ENCODE measurements at places on chromosomes 6 and 20.

DNA sequence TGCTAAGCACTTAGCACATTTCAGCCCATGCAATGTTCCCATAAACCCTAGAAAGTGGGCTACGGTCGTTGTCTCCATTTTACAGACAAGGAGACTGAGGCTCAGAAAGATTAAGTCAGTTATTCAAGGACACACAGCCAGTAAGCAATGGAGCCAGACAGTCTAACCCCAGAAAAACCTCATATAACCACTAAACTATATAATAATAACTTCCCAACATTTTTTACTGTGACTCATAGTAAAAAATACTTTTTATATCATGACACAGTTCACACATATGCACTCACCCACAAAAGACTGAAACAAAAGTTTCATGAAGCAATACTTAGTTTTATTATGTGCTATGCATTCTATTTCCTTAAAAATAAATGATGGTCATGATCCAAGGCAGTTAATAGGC is 66.2 kb upstream of the EYA2 start:
- H3K27me3 ChIP-seq, result peaks cover 8% of the 10 kb centered on the region
- H3K4me3 ChIP-seq, result no peak overlapping the region
- H3K4me1 ChIP-seq, result no peaks in the 10 kb centered on the region
- no peaks in the 10 kb centered on the region for H3K36me3 ChIP-seq

GRCh38 chr6:142302421-142303175 is 791 bp downstream of the ADGRG6 start:
- H3K27ac ChIP-seq, result no peak overlapping the region
- H3K27me3 ChIP-seq, result peaks cover 42% of the 10 kb centered on the region
- H3K4me3 ChIP-seq, result peak overlapping the region; percentile 77
- no peaks in the 10 kb centered on the region for H3K36me3 ChIP-seq

DNA sequence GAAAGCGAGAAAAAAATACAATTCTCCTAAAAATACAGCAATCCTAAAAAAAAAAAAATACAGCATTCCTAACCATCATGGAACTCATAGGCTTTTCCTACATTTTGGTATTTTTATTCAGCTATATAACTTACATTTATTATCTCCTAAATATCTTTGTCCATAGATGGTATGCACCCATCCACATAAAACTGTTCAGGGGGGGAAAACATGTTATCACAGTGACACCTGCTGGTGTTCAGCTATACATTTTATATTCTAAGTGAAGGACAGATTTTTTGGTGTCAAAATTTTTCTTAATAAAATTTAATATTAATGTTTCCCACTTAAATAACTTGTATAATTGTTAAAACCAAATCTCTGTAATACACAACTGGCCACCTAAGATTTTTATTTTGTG is 58.0 kb downstream of the BLOC1S5 start:
- no peak overlapping the region for H3K27ac ChIP-seq
- no peak overlapping the region for H3K4me3 ChIP-seq
- H3K4me1 ChIP-seq, result peaks cover 2% of the 10 kb centered on the region

DNA sequence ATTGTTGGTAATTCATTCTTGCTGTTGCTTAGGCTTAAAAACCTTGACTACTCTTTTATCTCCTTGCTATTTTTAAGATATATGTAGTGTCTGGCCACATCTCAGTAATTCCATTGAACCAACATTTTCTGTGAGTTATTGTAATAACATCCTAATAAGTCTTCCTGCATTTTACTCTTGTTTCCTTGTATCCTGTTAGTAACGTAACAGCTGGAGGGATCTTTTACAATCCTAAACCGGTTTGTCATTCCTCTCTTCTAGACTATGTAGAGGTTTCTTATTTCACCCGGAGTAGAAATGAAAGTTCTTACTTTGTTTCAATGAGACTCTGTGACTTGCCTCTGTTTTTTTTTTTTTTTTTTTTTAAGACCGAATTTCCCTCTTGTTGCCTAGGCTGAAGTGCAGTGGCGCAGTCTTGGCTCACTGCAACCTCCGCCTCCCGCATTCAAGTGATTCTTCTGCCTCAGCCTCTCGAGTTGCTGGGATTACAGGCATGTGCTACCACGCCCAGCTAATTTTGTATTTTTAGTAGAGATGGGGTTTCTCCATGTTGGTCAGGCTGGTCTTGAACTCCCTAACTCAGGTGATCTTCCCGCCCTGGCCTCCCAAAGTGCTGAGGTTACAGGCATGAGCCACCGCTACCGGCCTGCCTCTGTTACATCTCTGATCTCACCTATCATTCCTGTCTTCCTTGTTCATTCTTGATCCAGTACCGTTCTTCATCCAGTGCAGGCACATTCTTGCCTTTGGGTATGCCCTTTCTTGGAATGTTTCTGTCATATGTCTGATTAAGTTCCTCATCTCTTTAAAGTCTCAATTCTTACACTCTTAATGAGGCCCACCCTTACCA is 44.7 kb downstream of the NCOA3 start:
- peaks cover 34% of the 10 kb centered on the region for H3K4me1 ChIP-seq
- peaks cover 28% of the 10 kb centered on the region for H3K36me3 ChIP-seq
- H3K4me3 ChIP-seq, result no peak overlapping the region
- no peaks in the 10 kb centered on the region for H3K27me3 ChIP-seq
- no peak for DNase-seq

DNA sequence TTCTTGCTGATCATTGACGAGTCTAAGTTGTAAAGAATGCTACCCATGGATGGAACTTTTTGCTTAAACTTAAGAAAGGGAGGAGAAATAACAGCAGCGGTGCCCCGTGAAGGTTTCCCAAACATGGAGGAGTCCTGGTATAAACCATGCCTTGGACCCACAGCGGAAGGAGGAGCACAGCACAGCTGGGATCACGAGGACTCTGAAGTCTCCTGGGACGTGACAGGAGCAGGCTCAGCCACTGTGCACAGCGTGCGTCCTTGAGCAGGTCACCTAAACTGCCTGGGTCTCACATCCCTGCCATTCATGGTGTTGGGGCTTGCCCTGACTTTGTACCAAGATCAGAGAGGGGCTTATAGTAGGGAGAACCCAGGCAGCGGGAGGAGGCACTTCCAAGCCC is 56.1 kb upstream of the UNC93A start:
- no peak overlapping the region for H3K27ac ChIP-seq
- H3K4me3 ChIP-seq, result no peak overlapping the region

GRCh38 chr6:41584668-41585205 is 38.6 kb downstream of the FOXP4 start:
- H3K36me3 ChIP-seq, result no peaks in the 10 kb centered on the region
- H3K27ac ChIP-seq, result no peak overlapping the region
- DNase-seq, result no peak

DNA sequence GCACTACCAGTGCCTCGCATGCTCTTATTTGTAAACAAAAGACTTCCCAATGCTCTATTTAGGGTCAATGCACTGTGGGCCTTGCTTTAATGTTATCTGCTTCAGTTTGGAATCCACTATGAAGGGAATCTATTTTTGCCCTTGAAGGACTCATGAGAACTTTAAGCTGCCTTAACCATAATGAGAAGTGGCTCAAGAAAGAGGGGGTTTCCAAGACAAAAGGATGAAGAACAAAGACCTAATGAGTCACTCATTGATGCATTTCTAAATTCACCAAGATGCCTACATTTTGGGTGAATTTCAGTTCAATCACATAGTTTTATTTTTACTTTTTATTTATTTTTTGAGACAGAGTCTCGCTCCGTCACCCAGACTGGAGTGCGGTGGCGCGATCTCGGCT is 228.2 kb downstream of the LY86 start:
- H3K36me3 ChIP-seq, result no peaks in the 10 kb centered on the region
- H3K27me3 ChIP-seq, result peaks cover 9% of the 10 kb centered on the region
- peaks cover 12% of the 10 kb centered on the region for H3K4me1 ChIP-seq

- no peaks in the 10 kb centered on the region for H3K36me3 ChIP-seq
- no peak for DNase-seq
- no peaks in the 10 kb centered on the region for H3K4me1 ChIP-seq
- no peaks in the 10 kb centered on the region for H3K27me3 ChIP-seq
These were observed 176.6 kb upstream of the FERMT1 start for GRCh38 chr20:6299456-6299855.

GRCh38 chr6:84897988-84898594 is 133.7 kb upstream of the TBX18 start:
- no peaks in the 10 kb centered on the region for H3K36me3 ChIP-seq
- DNase-seq, result no peak
- no peaks in the 10 kb centered on the region for H3K4me1 ChIP-seq
- no peak overlapping the region for H3K27ac ChIP-seq

DNA sequence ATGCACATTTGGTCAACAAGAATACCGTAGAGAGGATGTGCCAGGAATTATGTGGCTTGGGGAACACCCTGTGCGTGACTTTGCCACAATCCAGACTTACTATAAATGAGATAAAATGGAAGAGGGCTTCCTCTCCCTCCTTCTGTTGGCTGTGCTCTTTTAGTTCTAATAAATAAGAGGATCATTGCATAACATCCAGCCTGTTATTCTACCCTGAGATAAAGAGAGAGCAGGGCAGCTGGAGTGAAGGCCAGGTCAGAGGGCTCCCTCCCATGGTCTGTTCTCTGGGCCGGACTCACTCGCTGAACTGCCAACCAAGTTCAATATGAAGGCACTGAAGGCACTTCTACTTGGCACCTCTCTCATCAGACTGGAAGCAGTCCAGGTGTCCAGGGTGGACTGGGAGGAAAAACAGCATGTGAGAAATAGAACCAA is 91.7 kb downstream of the MTFR2 start:
- H3K4me1 ChIP-seq, result no peaks in the 10 kb centered on the region
- no peak overlapping the region for H3K4me3 ChIP-seq
- no peaks in the 10 kb centered on the region for H3K36me3 ChIP-seq
- no peaks in the 10 kb centered on the region for H3K27me3 ChIP-seq
- DNase-seq, result no peak

GRCh38 chr6:126698732-126699240 is 358.9 kb downstream of the CENPW start:
- H3K4me1 ChIP-seq, result no peaks in the 10 kb centered on the region
- no peaks in the 10 kb centered on the region for H3K36me3 ChIP-seq
- no peak overlapping the region for H3K4me3 ChIP-seq
- no peak for DNase-seq

DNA sequence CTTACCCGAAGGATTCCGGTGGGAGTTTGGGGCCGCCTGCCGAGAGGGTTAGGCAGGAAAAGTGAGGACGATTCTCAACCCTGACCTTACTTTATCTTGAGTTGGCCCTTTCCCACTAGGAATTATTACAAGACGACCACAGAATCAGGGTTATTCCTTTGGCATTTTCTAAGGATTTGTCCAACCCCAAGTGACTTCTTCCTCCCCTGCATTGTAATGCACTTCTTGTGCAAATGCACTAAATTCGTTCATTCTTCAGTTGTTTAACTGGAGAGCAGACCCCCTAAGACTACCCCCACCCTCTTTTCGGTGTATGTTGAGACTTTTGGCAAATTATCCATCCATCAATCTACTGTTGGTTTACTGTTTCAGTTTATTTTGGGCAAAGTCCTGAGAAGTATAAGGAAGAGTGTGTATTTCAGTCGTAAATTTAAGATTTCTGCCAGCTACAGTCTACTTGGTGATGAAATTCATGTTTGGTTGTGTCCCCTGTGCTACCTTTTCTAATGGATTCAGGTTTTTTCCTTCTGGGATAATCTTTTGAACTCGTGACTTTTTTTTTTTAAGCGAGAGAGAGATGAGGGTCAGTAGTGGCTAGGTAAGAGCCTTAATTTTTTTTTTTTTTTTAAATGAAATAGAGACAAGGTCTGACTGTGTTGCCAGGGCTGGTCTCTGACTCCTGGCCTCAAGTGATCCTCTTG is 611 bp upstream of the TMEM217 start:
- H3K4me3 ChIP-seq, result peak overlapping the region; percentile 91
- H3K27ac ChIP-seq, result peak overlapping the region; percentile 89
- H3K4me1 ChIP-seq, result peaks cover 57% of the 10 kb centered on the region
- DNase-seq, result no peak
- H3K36me3 ChIP-seq, result peaks cover 31% of the 10 kb centered on the region
- H3K27me3 ChIP-seq, result no peaks in the 10 kb centered on the region
